T-helper 2 cell treated with Interferon-gamma antibody and Interleukin-4, amounts not matched to agents 5 μg/mL and 100 μg/mL, for 36 hours (primary cell): ENCODE measurements at places on chromosomes 1 and 21.

DNA sequence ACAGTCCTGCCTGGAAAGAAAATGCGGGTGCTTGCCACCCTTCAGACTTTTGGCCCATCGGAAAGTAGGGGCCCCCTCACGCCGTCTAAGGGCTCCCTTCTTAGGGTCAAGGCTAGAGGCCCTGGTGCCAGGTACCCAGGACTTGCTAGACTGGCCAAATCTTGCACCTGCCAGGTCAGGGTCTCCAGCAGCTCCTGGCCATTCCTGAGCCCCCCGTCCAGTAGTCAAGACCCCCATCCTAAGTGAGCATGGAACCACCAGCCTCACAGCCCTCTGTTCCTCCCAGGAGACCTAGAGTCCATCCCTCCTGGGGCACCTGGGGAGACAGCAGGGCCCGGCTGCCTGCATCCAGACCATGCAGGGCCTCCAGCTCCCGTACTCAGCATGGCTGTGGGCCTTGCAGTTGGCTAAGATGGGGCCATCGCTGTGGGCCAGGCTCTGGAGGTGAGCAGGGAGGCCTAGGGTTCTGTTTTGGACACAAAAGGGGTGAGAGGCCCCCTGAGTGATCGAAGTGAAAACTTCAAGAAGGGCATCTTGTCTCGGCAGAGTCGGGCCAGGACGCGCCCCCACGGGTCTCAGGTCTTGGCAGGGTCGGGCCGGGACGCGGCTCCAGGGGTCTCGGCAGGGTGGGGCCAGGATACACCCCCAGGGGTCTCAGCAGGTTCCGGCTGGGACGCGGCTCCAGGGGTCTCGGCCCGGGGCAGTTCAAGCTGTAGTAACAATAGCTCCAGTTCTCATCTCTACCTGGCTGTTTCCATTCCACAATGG is 5.9 kb downstream of the FNDC10 start:
- DNase-seq: no peak

- DNase-seq: no peak
These were observed 558.1 kb downstream of the AGBL4 start for GRCh38 chr1:49465486-49466185.

- DNase-seq: no peak
These were observed 35.0 kb upstream of the ROR1 start for GRCh38 chr1:63738772-63739171.

- DNase-seq: no peak
These were observed 107.8 kb downstream of the LYST start for GRCh38 chr1:235758931-235759330.

DNA sequence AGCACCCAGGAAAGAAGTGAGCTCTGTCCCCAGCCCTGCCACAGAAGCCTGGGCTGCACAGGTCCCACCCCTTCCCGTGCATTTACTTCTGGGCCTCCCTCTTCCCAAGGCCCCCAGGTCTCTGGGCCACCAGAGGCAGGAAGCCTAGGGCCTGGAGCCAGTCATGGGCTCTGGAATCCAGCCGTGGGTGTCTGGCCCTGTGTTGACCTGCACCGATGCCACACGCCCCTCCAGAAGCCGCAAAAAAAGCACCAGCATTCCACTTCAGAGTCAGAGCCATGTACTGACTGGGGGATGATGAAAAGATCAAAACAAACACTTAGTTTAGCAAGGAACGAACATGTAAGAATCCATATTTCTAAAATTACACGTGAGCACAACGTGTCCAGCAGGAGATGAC is 141.7 kb downstream of the NPHP4 start:
- DNase-seq: no peak

GRCh38 chr1:94329986-94330385 is 88.2 kb upstream of the ABCD3 start:
- DNase-seq: no peak

- DNase-seq: no peak
These were observed 23.5 kb downstream of the TOR3A start for GRCh38 chr1:179105393-179105792.

DNA sequence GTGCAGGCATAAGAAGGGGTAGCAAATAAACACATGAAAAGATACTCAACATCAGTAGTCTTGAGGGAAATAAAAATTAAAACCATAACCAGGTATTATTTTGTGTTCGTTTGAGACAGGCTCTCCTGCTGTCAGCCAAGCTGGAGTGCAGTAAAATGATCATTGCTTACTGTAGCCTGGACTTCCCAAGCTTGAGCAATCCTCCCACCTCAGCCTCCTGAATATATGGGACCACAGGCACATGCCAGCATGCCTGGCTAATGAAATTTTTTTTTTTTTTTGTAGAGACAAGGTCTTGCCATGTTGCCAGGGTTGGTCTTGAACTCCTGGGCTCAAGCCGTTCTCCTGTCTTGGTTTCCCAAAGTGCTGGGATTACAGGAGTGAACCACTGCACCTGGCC is 108.0 kb downstream of the DNM3 start:
- DNase-seq: no peak

GRCh38 chr1:244112636-244113035 is 61.6 kb downstream of the ZBTB18 start:
- no peak for DNase-seq

GRCh38 chr21:17396948-17397347 is 115.9 kb upstream of the CXADR start:
- DNase-seq: no peak

- no peak for DNase-seq
These were observed 227.8 kb downstream of the PTGER3 start for GRCh38 chr1:70819785-70820184.

DNA sequence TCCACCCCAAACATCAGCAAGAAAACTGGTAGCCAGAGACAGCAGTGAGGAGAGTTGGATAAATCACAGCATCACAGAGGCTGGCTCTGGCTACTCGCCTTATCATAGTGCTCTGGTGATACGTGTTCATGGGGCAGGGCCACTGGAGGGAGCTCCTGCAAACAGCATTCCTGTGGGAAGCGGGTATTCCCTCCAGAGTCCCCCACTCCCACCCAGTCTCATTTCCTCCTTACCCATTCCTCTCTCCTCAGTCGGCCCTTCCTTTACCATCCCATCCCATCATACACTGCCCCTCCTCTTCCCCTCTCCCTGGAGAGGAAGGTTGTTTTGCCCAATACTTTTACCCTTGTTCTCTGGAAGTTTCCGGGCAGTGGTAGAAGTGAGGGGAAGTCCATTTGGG is 7.1 kb downstream of the NHLH2 start:
- DNase-seq: no peak

DNA sequence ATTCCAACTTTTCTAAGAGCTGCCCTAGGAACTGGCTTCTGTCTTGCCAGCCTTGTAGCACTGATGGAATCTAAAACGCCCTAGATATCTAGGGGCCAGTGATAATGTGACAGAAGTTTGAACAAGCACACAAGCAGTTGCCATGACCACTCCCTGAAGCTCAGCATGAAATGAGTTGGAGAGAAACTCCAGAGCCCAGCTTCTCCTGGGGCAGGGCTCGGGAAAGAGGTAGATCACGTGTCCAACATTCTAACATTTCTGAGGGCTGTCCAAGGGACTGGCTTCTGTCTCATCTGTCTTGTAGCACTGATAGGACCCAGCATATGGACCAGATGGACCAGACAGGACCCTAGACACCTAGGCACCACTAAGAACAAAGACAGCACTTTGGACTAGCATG is 37.9 kb downstream of the OMA1 start:
- no peak for DNase-seq

DNA sequence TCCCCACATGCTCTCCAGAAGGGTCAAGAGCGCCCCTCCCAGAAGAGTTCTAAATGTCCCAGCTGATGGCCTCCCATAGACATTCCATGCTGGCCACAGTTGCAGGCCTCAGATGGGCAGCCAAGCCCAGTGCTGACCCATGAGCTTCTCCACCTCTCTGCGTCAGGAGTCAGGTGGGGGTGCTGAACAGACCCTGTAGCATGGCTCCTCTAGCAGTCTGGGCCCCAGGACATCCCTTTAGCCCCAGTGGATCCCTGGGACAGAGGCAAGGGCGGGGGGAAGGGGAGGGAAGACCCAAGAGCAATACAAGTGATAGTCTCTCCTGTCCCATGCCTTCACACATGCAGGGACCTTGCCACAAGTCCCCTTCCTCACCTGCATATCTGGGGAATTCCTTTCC is 56.7 kb downstream of the LRRN2 start:
- no peak for DNase-seq

DNA sequence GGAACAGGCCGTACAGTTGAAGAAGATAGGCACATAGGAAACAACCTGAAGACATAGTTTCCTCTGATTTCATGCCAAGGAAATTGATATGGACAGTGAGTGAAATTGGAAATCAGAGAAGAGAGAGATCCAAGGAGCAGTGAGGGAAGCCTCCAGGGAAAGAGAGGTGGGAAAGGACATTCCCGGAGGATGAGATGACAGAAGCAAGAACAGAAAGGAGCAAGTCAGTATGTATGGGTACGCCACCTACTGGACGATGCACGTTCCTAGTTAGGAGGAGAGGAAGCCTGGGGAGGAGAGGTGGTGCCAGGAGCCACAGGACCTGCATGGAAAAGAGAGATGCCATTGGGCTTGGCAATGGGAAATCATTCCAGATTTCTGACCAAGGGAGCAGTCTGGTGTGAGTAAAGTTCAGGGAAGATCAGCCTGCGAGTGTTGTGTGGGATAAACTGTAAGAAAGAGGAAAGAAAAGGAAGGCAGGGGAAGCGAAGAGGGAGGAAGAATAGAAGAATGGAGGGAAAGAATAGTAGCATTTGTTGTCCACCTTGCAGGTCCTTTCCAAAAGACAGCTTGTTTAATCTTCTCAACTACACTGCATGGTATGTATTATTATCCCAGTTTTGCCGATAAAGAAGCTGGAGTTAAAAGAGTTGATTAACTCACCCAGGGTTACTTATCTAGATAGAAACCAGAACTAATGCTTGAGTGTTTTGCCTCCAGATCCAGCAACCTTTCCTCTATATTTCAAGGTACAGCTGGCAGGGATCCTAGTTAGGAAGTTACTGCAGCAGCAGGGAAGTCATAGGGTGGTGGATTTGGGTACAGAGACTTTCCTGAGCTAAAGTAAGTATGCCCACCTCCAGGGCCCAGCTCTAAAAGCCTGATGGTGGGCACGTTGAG is 27.4 kb downstream of the C1orf116 start:
- DNase-seq: peak; percentile 12

GRCh38 chr1:57232500-57232899 is 191.4 kb downstream of the DAB1 start:
- DNase-seq: no peak

DNA sequence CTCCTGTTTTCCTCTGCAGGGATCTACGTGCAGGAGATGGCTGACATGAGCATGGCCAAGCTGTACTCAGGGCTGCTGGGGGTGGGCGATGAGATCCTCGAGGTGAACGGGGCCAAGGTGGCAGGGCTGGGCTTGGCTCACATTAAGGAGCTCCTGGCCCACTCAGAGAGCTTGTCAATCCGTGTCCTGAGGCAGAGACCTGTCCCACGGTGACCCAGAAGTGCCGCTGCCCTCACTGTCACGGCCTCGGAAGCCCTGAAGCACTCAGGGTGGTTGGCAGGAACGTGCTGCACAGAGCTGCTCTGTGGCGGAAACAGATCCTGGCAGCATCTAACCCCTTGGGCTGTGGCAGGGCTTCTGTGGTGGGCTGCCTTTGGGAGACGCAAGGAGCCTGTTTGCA is 37.6 kb downstream of the KIAA1614 start:
- DNase-seq: no peak

DNA sequence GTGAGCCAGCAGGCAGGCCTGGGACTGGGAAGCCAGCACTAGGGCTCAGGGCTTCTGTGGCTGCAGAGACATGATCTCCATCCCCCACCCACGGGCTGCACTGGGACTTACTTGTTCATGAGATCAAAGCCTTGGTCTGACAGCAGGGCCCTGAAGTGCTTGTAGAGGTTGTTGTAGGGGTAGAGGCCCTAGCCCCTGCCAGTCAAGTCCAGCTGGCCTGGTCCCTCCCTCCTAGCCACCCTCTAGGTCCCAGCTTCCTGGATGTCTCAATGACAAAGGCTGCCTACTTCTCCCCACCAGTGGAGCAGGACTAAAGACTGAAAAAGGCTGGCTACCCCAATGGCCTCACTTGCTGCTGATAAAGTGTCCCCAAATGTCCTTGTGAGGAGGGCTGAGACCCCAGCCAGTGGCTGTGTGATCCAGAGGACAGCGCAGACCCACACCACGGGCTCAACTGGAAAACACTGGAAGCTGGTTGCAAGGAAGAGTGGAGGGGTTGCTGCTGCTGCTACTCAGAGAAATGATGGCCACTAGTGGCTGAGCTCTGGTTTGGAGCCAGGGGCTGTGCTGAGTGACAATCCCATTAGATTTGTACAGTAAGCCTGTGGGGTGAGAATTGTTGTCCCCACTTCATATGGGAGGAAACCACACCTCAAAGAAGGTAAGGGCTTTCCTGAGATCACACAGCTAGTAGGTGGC is 1.4 kb downstream of the HTR1D start:
- DNase-seq: no peak

GRCh38 chr1:59703226-59703917 is 111.4 kb upstream of the HOOK1 start:
- no peak for DNase-seq

DNA sequence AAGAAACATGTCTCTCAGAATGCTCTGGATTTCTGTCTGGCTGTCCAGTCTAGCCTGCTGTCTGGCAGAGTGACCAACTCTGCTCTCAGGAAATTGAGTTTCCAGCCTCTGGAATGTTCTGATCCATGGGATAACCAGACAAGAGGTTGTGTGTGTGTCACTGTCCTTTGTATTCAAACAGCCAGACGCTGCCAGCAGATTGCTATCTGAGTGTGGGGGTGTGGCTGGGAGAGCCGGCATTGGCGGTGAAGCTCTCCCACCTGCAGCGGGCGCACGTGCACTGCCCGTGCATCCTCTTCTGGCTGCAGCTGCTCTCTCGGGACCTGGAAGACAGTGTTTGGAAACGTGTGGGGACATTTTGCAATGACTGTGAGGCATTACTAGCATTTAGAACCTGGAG is 26.1 kb downstream of the PKP1 start:
- DNase-seq: no peak

DNA sequence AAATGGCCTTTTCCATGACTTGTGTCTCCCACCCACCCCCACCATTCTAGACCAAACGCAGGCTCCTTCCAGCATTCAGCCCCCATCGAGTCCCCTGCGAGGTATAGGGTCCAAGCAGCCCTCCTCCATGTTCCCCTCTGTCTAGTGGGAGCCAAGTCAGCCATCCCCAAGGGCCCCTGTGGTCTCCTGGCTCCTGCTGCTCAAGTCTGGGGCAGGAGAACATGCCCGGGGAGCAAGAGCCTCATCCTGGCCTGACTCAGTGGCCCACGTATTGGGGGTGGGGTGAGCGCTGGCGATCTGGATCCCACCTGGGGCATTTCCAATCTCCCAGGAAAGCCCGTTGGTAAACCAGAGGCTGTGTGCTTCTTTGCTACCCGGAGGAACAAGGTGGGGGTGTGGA is 4.1 kb upstream of the PRDM16 start:
- DNase-seq: no peak

DNA sequence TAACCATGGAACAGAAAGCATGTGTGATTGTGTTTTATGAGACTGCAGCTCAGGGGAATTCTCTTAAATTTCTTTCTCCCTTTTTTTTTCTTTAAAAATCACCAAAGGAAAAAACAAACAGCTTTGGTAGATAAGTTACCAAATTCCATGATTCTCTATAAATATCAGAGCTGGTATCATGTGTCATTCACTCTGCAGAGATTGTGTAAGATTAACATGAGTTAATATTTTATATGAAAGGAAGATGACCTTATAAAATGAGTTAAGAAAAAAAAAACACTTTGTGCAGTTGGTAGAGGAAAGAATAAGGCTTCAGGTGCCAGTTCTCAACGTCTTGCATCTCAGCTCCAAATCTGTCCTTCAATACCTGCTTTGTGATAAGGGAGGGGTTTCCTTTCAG is 238.2 kb upstream of the MAP1LC3C start:
- no peak for DNase-seq

- DNase-seq: no peak
These were observed 55.9 kb downstream of the SLC35F3 start for GRCh38 chr1:233960386-233960785.
